ENCODE measurements at places on chromosomes 11 and 22. TPM values are rescaled to one million over a fixed set of nuclear protein-coding genes. Genes with fewer than 3 reads are reported as not detected.

DNA sequence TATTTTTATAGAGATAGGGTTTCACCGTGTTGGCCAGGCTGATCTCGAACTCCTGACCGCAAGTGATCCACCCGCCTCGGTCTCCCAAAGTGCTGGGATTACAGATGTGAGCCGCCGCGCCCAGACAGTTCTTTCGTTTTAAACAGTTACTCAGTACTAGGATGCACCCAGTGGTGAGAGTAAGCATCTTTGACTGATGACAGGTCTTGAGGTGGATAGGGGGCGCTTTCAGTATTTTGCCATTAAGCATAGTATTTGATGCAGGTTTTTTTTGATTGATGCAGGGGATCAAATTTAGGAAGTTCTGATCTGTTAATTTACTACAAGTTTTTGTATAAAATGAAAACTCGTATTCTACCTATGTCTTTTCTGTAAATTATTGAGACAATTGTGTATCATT, 13.2 kb upstream of the TRIM34 start:
- peak; percentile 63 for DNase-seq

PKDREJ gene
- not detected for total RNA-seq

C22orf15 gene
- not detected for total RNA-seq

GRCh38 chr11:17221968-17222367, 14.2 kb upstream of the PIK3C2A start:
- DNase-seq = no peak

ISX gene
- not detected for total RNA-seq

DNA sequence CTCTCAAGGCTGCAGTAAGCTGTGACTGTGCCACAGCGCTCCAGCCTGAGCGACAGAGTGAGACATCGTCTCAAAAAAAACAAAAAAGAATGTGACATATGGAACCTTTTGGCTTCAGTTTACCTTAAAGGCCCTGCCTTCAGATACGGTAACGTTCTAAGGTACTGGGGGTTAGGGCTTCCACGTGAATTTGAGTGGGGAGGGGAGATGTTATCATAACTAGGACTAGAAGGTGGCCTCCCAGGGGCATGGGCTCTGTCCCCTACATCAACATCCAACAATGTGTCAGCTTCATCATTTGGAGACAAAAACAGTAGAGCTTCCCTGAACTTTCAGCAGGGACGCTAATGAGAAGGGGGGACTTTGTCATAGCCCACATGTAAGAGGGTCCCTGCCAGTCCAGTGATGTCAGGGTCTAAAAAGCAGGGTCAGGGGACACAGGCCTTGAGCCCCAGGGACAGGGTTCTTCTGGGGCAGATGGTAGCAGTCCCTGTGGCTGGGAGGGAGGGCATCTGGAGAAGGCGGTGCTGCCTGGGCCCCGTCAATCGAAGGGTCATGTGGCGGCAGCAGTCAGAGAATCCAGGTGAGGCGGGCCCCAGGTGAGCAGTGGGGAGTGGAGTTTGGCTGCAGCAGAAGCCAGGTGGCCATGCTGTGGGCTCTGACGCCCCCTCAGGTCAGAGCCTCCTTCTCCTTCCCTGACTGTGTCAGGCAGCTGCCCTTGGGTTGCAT, 79.8 kb downstream of the BCR start:
- no peak for DNase-seq

GAL3ST1 gene
- not detected for total RNA-seq

C1QTNF5 gene
- total RNA-seq = not detected

DNA sequence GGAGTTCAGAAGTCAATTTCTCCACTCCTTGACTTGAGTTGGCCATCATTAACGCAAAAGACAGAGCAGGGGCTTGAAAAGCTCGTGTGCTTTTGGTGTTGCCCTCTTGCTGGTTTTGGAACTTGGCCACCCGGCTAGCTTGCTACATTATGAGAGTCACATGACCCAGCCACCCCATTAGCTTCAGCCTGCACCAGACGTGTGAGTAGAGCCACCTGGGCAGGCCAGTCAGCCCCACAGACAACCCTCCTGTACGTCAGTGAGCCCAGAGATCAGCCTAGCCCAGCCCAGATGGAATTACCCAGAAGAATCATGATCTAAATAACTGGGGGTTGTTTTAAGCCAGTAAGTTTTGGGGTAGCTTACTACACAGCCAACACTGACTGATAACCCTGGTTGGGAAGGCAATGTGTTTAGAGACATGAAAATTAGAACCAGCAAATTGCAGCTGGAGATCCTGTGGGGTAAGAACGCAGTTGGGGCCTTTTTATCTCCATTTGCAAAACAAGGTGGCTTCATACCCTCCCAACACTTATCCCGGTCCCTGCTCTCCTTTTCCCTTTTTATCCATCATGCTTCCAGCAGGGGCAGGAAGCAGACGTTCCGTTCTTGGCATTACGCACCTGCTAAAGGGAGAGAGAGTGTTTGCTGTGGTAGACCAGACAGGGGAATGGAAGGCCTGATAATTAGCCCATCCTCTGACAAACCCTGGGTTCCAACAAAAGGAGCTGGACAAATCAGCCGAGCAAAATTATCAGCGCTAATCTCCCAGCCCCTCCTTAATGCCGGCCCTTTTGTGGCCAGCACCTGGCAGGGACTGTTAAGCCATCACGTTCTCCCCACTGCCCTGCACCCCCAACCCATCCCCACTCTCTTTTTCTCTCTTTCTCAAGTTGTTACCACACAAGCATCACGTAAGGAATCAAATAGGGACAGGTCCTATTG, 548.7 kb upstream of the CADM1 start:
- DNase-seq = no peak

PIWIL4 gene
- total RNA-seq = 0.30 TPM

- DNase-seq = no peak
Measured at GRCh38 chr11:7941146-7941545, 362 bp downstream of the OR10A3 start.

GRCh38 chr11:72813740-72814285, 398 bp upstream of the ATG16L2 start:
- DNase-seq = peak; percentile 91

DNA sequence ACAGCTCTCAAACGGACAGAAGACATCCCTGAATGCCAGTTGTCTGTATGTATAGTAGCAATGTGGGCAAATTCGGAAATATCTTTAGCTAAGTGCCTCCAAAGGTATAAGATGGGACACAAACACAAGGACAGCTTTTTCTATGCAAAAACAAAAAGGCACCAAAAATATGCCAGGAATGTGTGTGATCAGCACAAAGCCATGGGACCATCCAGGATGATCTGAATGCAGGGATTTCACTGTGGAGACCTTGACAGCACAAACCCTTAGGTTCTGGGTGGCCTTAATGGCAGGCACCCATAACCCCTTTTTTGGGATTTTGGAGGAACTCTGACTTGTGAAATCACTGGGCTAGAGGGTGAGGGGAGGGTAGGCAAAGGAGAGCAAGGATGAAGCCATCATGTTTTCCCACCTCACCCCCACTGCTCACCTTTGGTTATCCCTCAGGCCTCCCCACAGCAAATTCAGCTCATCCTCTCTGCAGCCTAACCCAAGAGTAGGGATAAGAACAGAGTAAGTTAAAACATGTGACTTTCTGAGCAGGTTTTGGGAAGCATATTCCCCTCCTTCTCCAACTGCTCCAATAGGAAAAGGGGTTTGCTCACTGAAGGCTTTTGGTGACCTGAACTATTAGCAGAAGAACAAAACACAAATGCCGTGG, 154.6 kb downstream of the SNX19 start:
- DNase-seq = no peak

- DNase-seq = no peak
Measured at GRCh38 chr11:115226556-115226955, 277.7 kb downstream of the CADM1 start.

GRCh38 chr11:44199816-44200215, 104.3 kb downstream of the EXT2 start:
- no peak for DNase-seq

DNA sequence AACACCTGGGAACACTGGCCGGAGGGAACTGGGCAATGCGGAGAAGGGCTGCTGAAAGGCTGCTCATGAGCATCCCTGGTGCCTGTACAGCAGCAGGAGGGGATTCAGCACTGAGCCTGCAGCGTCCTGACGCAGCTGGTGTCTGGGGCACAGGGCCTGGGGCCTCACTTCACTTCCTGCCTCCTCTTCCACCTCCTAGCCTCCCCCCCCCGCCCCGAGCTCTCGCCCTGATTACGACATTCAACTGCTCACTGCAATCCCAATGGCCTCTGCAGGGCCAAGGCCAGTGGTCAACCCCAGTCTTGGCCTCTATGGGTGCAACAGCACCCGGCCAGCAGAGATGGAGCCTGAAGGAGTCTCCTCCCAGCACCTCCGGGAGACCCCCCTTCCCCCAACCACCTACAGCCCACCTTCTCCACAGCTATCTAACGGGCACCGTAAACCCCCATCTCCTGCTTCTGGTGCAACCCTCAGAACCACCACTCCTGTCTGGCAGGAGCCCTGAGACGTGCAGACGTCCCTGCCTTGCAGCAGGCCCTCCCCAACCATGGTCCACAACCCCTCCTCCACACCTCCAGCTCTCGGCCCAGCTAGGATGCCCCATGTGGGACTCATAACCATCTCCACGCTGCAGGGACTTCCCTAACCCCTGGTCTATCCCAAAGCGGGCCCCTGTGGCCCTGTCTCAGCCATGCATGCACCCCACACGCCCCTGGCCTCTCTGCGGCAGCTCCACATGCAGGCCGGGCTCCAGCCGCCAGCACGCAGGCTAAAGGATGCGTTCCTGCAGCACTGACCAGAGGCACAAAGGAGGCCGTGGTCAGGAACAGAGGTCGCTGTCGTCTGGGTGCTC, 38.2 kb downstream of the BRD1 start:
- no peak for DNase-seq

HPX gene
- total RNA-seq = not detected

DNA sequence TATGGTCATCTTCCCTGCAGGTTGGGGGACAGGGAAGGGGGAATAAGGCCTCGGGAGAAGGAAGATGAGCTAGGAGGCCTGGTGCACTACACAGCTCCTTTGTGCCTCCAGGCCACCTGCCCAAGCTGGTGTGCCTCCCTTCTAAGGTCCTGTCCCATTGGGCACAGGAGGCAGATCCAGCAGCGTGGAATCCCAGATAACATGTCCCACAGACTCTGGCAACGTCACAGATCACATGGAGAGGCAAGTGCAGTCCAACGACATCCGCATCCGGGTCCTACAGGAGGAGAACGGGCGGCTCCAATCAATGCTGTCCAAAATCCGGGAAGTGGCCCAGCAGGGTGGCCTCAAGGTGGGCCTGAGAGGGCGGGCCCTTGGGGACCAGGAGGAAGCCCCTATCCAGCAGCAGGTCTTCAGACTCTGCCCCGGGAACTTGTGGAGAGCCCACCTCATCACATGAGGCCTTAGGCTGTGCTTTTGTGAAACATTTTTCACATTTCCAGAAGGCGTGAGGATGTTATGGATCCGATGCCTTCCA, 11.8 kb downstream of the RNF215 start:
- no peak for DNase-seq

APOL3 gene
- total RNA-seq = 0.60 TPM

DNA sequence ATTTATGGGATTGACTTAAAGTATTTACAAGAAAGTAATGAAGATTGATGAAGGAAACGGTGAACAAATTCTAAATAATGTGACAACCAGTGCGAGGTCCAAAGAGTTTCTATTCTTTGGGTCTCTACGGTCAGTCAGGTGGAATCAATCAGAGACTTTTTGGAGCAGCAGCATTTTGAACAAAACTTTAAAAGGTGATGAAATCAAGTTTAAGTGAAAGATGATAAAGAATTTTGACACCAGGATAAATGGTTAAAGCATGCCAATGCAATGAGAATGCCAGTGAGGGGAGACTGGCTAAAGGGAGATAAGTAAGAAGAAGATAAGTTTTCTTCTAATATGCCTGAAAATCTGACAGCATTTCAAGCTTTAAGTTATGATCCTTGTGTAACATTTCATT, 67.9 kb downstream of the DCUN1D5 start:
- no peak for DNase-seq

GRCh38 chr11:59154610-59155009, 12.0 kb downstream of the FAM111A start:
- no peak for DNase-seq

DNA sequence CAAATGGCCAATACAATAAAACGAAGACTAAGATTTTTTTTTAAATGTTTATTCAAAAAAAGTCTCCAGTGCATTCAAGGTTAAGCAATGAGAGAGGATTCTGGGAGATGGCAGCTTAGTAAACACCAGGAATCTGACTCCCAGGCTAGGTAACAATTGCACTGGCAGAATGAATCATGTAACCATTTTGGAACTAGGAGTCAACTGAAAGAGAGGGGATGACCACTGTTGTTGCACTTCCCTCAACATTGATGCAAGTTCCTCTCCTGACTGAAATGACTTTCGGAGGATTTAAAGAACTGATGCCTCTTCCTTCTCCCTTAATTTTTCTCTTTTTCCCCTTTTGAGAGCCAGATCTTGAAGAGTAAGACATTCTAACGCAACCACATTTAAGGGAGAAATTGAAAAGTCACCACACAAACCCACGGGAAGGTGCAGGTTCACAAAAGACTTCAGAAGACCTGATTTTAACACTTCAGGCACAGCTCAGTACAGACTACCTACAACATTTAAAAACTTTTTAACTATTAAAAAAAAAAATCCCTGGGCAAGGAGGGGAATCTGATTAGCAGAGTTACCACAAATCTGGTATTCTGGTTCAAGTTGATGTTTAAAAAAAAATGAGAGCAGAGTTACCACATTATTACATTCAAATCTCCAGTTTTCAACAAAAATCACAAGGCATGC, 56.8 kb downstream of the FCHSD2 start:
- no peak for DNase-seq

GRCh38 chr22:19770349-19771220, 10.0 kb downstream of the TBX1 start:
- no peak for DNase-seq
